Activated T-helper 17 cell treated with anti-CD3 and anti-CD28 coated beads, Interleukin-2, amount 50 U/mL, for 72 hours (primary cell): ENCODE measurements at places on chromosomes 11 and 22. TPM values are rescaled to one million over a fixed set of nuclear protein-coding genes. Genes with fewer than 3 reads are reported as not detected.
A peak's percentile ranks its signal among the peaks of the same experiment; 100 is the strongest.

DNA sequence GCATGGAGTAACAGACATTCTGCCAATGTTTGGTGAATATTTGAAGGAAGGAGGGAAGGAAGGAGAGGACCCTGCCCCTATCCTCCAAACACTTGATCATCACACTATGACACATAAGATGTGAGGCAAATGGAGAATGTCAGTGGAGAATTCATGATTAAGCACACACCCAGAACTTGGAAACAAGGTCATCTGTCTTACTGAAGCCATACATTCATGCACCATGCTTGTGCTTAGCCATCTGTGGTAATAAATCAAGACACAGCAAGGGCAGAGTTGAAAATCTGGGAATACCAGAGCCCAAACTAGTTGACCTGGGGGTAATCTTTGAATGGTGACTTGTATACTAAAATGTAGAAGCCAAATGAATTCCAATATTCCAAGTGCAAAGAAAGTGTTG, 7.9 kb upstream of the TIMP3 start:
- no peak for ATAC-seq

GRCh38 chr22:20494978-20495860, at the start of gene KLHL22:
KLHL22 (minus strand) TSS chr22:20495795; CDS start chr22:20489211, 6,584 bp downstream.
- ATAC-seq = peak; percentile 43

- no peak for ATAC-seq
Observed at GRCh38 chr22:25621986-25622385, 57.5 kb downstream of the GRK3 start.

SPDYC gene
- total RNA-seq = not detected
